A549 treated with DMSO at 1 μM for 4 hours (cell line): ENCODE measurements at places on chromosomes 12 and 14. TPM values are rescaled to one million over a fixed set of nuclear protein-coding genes. Genes with fewer than 3 reads are reported as not detected.

Gene OASL
- total RNA-seq: 3.5 to 6.6 TPM (median 5.0 TPM) in 5 replicates

Gene CRIP2
- total RNA-seq: 101 to 165 TPM (median 142 TPM) in 5 replicates

Gene NYNRIN
- total RNA-seq: 0.19 to 0.40 TPM (median 0.20 TPM) in 5 replicates

Gene STXBP6
- 1.3 to 2.6 TPM (median 1.7 TPM) in 5 replicates for total RNA-seq

Gene FOXG1
- 0.08 to 0.15 TPM (median 0.09 TPM) in 5 replicates for total RNA-seq

Gene MYF5
- not detected in 5 replicates for total RNA-seq

Gene FERMT2
- total RNA-seq: 35.7 to 49.1 TPM (median 40.4 TPM) in 5 replicates

Gene JDP2
- 15.0 to 24.2 TPM (median 21.6 TPM) in 5 replicates for total RNA-seq

Gene VSX2
- not detected in 5 replicates for total RNA-seq

Gene DPY19L2
- total RNA-seq: 1.3 to 2.4 TPM (median 1.8 TPM) in 5 replicates

Gene RERG
- 0.15 to 0.36 TPM (median 0.21 TPM) in 5 replicates for total RNA-seq

Gene CLEC4D
- not detected in 5 replicates for total RNA-seq

Gene SCNN1A
- 3.9 to 5.3 TPM (median 4.0 TPM) in 5 replicates for total RNA-seq

Gene TAS2R9
- total RNA-seq: not detected in 5 replicates

Gene DLK1
- total RNA-seq: 0.11 to 0.80 TPM (median 0.36 TPM) in 5 replicates

Gene USP44
- total RNA-seq: 0.07 to 0.18 TPM (median 0.17 TPM) in 5 replicates

Gene DEGS2
- 0.99 to 2.4 TPM (median 1.5 TPM) in 5 replicates for total RNA-seq

Gene NKX2-8
- 1.0 to 3.1 TPM (median 2.8 TPM) in 5 replicates for total RNA-seq

Gene KRT86
- total RNA-seq: 30.3 to 41.6 TPM (median 35.7 TPM) in 5 replicates

Gene C12orf50
- total RNA-seq: 0.07 to 0.10 TPM (median 0.08 TPM) in 4 of 5 replicates, not detected in the other

Gene LRRIQ1
- total RNA-seq: 0.36 to 1.3 TPM (median 0.84 TPM) in 5 replicates

Gene LMNTD1
- total RNA-seq: not detected in 5 replicates

Gene KRT2
- 0.04 TPM in 1 of 5 replicates, not detected in the others for total RNA-seq

Gene PRIM1
- total RNA-seq: 26.8 to 32.0 TPM (median 27.6 TPM) in 5 replicates

Gene TAS2R46
- 0.11 TPM in 1 of 5 replicates, not detected in the others for total RNA-seq

Gene IL22
- not detected in 5 replicates for total RNA-seq

Gene CDCA4
- total RNA-seq: 52.2 to 65.7 TPM (median 53.0 TPM) in 5 replicates

Gene MUCL1
- total RNA-seq: not detected in 5 replicates

Gene WBP11
- 48.2 to 55.8 TPM (median 52.0 TPM) in 5 replicates for total RNA-seq

Gene ZDHHC22
- 0.29 to 0.36 TPM (median 0.33 TPM) in 5 replicates for total RNA-seq

Gene MGAT4C
- total RNA-seq: 0.03 to 0.08 TPM (median 0.06 TPM) in 4 of 5 replicates, not detected in the other

Gene SOAT2
- total RNA-seq: 0.10 to 0.26 TPM (median 0.19 TPM) in 5 replicates

Gene SPIC
- not detected in 5 replicates for total RNA-seq

Gene DAO
- not detected in 5 replicates for total RNA-seq

Gene AKAP5
- 0.42 to 0.52 TPM (median 0.45 TPM) in 5 replicates for total RNA-seq

Gene ACOT4
- total RNA-seq: 1.4 to 2.2 TPM (median 2.1 TPM) in 5 replicates

Gene NOVA1
- 4.5 to 6.7 TPM (median 5.2 TPM) in 5 replicates for total RNA-seq

Gene PSMA3
- total RNA-seq: 187 to 247 TPM (median 210 TPM) in 5 replicates

Gene FIGNL2
- total RNA-seq: 0.20 to 0.38 TPM (median 0.22 TPM) in 5 replicates

Gene SRRM4
- total RNA-seq: not detected in 5 replicates

Gene C12orf60
- total RNA-seq: 1.4 to 2.2 TPM (median 1.8 TPM) in 5 replicates

Gene PRB2
- not detected in 5 replicates for total RNA-seq

Gene MIPOL1
- 1.9 to 3.5 TPM (median 3.3 TPM) in 5 replicates for total RNA-seq
